ENCODE measurements at places on chromosomes 2 and 18. TPM values are rescaled to one million over a fixed set of nuclear protein-coding genes. Genes with fewer than 3 reads are reported as not detected.

Gene TCF23
- total RNA-seq = not detected

Gene GCG
- not detected for total RNA-seq

Gene ABCB11
- total RNA-seq = not detected

Gene CFLAR
- 100 TPM for total RNA-seq

Gene APLF
- 4.2 TPM for total RNA-seq

Gene KHK
- total RNA-seq = 1.2 TPM

Gene CMPK2
- 15.4 TPM for total RNA-seq

Gene SLC4A3
- total RNA-seq = 9.5 TPM

Gene UGT1A3
- total RNA-seq = not detected

All from uterine smooth muscle cell (primary cell).